ENCODE measurements at places on chromosomes 7 and 10.

- DNase-seq, result no peak
Measured at GRCh38 chr10:61847087-61847486, 54.4 kb upstream of the ARID5B start.

- no peak for DNase-seq
Measured at GRCh38 chr10:89283936-89284475, 17.8 kb upstream of the IFIT2 start.

DNA sequence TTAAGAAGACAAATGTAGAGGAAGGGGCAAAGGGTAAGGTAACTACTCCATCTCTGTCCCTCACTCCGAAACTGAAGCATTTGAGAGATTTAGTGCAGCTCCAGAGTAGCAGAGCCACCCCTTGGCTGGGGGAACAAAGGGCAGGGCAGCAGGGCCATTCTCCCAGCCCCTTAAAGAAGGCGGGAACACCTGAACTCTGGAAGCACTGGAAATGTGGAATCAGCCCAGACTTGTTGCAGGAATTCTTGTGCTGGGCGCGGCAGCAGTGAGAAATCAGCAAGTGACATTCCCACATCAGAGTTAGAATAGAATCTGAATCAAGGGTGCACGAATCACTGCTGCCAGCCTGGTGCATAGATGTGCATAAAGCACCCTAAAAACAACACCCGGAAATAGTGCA, 34.4 kb upstream of the GRM8 start:
- no peak for DNase-seq

DNA sequence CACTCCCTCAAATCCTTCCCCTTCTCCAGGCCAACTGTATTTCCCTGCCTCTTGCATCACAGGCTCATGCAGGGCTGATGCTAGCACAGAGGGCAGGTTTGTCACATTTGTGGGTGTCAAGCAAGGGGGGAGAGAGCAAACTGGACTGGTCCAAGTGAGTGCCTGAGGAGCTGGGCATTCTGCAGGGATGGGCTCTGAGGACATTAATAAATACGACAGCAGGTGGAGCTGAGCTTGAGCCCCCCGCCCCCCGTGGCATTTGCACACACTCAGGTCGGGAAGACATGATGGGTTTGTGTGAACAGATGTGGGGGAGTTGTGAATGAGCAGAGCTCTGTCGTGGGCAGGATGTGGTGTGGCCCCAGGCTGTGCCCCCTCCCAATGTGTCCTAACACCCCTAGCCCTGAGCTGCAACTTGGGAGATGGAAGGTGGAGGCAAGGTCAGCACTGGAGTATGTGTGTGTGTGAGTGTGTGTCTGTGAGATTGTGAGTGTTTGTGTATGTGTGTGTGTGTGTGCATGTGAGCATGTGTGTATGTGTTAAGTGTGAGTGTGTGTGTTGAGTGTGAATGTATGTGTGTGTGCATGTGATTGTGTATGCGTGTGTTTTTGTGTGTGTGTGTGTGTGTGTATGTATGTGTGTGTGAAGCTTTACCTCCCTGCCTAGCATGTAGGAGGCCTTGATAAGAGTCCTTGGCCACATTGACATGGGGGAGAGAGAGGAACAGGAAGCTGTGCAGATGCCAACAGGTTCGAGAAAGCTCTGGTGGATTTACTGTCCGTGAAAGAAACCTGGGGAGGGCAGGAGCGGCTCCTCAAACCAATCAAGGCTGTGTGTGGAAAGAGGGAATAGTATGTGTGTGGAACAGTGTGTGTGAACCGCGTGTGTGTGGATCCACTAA, 9.1 kb downstream of the RASSF4 start:
- DNase-seq, result no peak

DNA sequence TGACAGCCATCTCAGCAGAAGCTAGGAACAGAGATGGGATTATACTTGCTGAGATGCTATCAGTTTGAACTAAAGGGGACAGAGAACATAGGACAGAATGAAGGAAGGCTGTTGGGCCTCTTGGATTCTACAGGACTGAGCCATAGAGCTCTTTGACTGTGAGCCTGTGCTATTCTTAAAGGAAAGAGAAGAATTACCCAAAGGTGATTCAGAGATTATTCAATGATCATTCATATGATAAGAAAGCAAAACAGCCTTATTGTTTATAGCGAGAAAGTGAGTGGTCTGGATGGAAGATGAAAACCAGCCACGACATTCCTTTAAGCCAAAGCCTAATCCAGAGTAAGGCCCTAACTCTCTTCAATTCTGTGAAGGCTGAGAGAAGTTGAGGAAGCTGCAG, 69.7 kb upstream of the NEUROD6 start:
- no peak for DNase-seq

DNA sequence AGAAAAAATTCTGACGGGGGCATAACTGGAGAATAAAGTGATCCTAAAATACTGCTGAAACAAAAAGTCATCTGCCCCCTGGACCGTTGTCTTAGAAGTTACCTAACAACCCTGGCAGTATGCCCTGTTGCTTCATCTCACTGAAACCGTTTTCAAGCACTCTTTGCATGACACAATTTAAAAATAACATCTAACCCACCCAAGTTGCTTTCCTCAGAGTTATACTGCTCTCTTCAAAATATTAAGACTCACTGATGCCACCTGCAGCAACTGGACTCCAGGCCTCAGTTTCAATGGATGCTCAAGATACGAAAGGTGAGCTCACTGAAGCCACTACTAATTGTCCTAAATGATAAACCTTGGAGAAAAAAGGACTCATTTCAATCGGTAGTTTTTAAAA, 57.4 kb downstream of the CDK6 start:
- DNase-seq, result no peak

GRCh38 chr7:34322841-34323240, 335.2 kb upstream of the NPSR1 start:
- no peak for DNase-seq

DNA sequence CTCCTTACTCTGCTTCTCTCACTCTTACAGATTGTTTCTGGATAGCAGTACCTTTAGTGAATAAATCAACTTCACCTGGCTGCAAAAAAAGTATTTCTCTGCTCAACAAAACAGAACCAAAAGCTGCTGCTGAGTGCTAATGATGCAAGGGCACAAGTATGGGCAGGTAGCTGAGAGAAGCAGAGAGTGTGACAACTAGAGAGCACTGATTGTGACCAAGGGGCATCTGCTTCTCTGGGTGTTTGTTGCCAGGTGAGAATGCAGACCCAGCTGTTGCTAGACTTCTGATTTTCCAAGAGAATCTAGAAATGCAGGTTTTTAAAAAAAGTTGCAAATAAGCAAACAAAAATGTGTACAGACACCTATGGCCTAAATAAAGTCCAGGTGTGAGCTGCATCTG, 25.3 kb upstream of the PPIF start:
- no peak for DNase-seq

- DNase-seq, result peak; percentile 15
Measured at GRCh38 chr7:101410743-101411507, 48.2 kb downstream of the COL26A1 start.

DNA sequence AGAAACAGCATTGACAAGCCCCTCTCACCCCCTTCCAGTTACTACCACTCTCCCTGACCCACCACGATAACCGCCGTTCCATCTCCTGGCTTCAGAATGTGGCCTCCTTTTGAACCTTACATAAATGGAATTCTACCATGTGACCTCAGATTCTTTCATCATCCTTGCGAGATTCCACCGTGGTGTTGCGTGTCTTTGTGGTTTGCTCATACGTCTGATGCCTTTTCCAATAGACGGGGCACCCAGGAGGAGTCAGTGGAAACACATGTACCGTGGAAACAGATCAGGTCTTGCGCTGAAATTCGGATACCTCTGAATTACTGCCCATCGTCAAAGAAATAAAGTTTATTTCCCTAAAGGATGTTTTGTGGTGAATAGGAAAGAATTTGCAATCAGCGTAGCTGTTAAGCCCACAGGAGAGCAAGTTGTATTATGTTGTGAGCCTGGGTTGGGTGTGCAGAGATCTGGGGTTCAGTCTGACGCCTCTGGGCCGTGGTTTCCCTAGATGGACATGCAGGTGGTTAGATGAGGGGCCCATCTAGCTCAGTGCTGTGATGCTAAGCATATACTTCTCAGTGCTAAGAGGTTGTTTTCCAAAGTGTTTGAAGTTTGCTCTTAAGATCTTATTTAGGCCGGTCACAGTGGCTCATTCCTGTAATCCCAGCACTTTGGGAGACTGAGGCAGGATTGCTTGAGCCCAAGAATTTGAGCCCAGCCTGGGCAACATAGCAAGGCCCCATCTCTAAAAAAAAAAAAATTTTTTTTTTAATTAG, 29.1 kb downstream of the GTF2IRD1 start:
- DNase-seq, result no peak

DNA sequence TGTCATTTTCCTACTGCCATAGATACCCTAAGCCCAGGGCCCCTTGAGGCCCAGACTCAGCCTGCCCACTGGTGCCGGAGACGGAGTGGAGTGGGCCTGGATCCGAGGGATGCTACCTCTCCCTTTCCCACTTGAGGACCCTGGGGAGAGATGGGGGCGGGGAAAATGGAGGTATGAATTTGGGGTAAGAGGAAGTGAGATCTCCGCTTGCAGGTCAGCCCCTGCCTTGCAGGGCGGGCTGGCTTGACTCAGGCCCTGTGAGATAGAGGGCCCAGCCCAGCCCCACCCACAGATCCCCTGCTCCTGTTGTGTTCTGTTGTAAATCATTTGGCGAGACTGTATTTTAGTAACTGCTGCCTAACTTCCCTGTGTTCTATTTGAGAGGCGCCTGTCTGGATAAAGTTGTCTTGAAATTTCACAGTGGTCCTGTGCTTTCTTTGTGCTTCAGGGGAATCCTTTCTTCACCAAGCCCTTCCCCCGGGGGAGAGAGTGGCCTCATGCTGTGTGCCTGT, 13.2 kb downstream of the YKT6 start:
- DNase-seq, result no peak

- no peak for DNase-seq
Measured at GRCh38 chr10:59337201-59337652, 25.1 kb downstream of the FAM13C start.

- no peak for DNase-seq
Measured at GRCh38 chr10:109676703-109677102, 246.6 kb downstream of the XPNPEP1 start.

DNA sequence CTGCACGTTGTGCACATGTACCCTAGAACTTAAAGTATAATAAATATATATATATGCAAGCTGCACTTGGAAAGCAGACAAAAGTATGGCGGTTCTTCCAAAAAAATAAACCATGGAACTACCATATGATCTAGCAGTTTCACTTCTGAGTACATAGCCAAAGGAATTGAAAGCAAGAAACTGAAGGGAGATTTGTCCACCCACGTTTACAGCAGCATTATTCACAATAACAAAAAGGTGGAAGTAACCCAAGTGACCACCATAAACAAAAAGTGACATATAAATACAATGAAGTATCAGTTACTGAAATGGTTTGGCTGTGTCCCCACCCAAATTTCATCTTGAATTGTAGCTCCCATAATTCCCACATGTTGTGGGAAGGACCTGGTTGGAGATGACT, 525.3 kb upstream of the CELF2 start:
- no peak for DNase-seq

- no peak for DNase-seq
Measured at GRCh38 chr10:7383442-7383841, 27.4 kb downstream of the SFMBT2 start.

GRCh38 chr7:66464059-66464458, 164.6 kb upstream of the KCTD7 start:
- no peak for DNase-seq

DNA sequence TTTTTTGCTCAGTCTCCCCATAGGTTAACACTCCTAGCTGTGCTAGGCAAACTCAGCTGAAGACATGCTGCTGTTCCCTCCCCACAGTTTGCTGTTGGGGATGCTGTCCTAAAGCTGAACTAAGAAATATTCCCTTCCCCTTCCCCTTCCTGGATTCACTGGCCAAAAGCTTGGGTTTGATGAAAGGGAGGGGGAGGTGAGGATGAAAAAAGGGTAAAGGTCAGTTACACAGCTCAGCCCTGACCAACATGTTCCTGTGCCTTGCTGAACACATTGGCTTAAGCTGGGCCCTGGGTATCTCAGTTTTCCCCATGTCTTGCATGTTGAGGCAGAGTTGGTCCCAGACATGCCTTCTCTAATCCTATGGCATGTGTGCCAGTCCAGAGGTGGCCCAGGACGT, 15.3 kb downstream of the CCM2 start:
- no peak for DNase-seq

- DNase-seq, result no peak
Measured at GRCh38 chr10:49549640-49550346, 10.9 kb upstream of the ERCC6 start.

GRCh38 chr7:107269790-107270189, 101.0 kb downstream of the HBP1 start:
- no peak for DNase-seq

DNA sequence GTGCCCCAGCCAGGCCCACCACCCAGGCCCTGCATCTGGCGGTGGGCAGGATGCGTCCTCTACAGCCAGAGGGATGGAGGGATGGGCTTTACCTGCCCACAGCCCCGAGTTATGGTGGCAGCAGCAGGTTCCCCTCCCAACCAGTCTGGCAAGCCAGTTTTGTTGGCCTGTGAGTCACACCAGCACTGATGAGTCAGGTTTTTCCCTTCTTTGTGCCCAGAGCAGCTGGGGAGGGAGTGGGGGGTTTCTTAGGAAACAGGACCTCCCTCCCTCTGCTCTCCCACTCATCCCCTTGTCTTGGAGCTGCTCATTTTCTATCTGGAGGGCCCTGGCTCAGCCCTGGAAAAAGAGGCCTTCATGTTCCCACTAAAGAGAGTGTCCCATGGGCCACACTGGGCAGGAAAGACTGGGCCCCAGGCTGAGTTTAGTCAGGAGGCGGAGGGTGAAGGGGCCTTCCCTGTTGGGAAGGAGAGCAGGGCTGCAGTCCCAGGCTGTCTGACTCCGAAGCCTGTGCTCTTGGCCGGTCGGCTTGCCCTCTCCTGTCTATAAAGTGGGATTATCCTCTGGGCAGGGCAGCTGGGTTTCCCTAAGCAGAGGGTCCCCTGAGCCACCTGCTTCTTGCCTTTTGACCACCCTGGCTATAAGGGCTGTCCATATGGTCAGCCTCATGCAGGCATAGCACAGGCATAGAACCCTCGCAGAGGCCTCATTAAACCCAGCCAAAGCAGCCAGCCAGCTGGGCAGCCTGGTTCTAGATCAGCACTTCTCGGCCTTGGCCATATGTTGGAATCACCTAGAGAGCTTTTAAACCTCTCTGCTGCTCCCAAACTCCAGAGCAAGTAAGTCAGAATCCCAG, 30.2 kb upstream of the ANKRD2 start:
- peak; percentile 17 for DNase-seq

DNA sequence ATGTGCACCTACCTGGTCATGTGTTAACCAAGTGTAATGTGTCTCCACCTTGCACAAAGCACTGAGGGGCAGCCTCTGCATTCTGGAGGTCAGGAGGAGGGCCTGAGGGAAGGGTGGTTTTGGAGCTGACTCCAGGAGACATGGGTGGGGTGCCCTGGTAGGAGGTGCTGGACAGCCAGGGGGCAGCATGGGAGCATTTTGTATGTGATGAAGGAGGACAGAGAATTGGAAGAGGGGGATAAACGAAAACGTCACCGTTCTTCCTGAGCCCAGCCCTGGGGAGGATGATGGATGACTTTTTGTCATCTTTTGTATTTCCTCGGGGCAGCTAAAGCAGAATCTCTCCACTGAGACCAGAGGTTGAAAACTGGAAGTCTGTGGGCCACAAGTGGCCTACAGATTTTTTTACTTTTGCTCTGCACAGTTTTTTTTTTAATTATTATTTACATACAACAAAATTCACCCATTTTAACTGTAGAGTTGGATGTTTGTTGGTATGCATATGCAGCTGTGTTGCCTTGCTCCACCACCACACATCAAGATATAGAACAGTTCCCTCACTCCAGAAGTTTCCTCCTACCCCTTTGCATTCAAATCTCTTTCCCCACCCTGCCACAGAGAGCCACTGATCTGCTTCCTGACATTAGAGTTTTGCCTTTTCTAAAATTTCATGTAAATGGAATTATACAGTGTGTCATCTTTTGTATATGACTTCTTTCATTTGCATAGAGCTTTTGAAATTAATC, 242.5 kb downstream of the VTI1A start:
- DNase-seq, result no peak
